ENCODE measurements at places on chromosomes 4 and X.

DNA sequence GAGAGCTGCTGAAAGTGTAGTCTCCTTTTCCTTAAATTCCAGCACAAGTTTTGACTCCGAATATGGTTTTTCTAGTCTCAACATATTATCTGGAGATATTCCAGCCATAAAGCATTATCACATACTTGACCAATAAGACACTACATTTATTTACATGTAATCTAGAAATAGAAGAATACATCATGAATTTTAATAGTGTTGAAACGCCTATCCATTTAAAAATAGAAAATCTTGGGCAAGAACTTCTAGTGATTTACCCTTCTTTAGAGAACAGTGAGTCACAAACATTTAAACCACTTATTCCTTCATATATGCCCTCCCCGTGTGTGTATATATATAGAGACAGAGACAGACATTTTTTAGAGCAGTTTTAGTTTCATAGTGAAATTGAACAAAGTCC, 161.5 kb downstream of the SOWAHB start:
- H3K27me3 ChIP-seq = no peaks in the 10 kb centered on the region
- H3K36me3 ChIP-seq = peaks cover 76% of the 10 kb centered on the region
- peaks cover 33% of the 10 kb centered on the region for H3K4me1 ChIP-seq
- peak overlapping the region; percentile 43 for H3K27ac ChIP-seq
- no peak for DNase-seq

- no peak for DNase-seq
- H3K36me3 ChIP-seq = no peaks in the 10 kb centered on the region
- H3K27me3 ChIP-seq = no peaks in the 10 kb centered on the region
- peaks cover 12% of the 10 kb centered on the region for H3K4me1 ChIP-seq
Measured at GRCh38 chr4:53816561-53816960, 225.3 kb upstream of the LNX1 start.

GRCh38 chr4:169154121-169154520, 116.6 kb downstream of the SH3RF1 start:
- peaks cover 61% of the 10 kb centered on the region for H3K36me3 ChIP-seq
- no peak overlapping the region for H3K4me3 ChIP-seq
- no peak overlapping the region for H3K27ac ChIP-seq
- H3K27me3 ChIP-seq = peaks cover 2% of the 10 kb centered on the region
- H3K4me1 ChIP-seq = peaks cover 20% of the 10 kb centered on the region
- DNase-seq = no peak

DNA sequence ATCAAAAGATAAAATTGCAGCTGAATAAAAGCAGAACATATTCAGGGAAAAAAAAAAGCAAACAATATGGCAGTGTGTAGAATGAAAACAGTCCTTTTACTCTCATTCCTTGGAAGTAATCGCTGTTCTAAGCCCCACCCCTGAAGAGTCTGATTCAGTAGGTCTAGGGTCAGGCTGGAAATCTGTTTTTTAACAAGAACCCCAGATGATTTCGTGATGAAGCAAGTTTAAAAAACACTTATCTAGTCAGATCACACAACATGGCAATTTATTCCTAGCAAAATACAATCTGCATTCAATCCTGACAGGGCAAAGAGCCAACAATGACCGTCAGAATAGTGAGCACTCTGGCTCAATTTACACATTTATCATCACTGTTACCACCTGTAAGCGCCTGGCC, 16.1 kb downstream of the FAM120C start:
- DNase-seq = no peak
- peaks cover 12% of the 10 kb centered on the region for H3K36me3 ChIP-seq
- H3K4me3 ChIP-seq = no peak overlapping the region
- no peak overlapping the region for H3K27ac ChIP-seq

DNA sequence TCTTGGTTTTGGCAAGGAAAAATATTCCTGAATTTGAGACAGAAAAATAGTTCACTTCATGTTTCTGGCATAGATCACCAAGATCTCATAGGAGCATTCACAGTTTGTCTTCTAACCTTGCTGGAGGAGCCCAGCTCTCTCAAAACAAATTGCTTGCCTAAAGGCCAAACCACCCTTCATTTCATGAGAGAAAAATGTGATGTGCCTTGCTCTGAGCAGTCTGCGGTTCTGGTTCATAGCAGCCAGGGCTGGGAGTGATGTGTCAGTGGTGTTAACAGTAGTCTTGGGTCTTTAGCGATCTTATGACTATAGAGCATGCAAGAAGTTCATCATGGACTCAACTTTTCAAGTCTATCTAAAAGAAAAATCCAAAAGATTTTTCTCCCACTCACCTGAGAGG, 183.3 kb downstream of the DCLK2 start:
- H3K27ac ChIP-seq = peak overlapping the region; percentile 47
- peaks cover 53% of the 10 kb centered on the region for H3K4me1 ChIP-seq
- no peak for DNase-seq

GRCh38 chr4:122542411-122543236, 78.2 kb downstream of the IL21 start:
- H3K36me3 ChIP-seq = no peaks in the 10 kb centered on the region
- no peaks in the 10 kb centered on the region for H3K4me1 ChIP-seq
- no peak for DNase-seq

DNA sequence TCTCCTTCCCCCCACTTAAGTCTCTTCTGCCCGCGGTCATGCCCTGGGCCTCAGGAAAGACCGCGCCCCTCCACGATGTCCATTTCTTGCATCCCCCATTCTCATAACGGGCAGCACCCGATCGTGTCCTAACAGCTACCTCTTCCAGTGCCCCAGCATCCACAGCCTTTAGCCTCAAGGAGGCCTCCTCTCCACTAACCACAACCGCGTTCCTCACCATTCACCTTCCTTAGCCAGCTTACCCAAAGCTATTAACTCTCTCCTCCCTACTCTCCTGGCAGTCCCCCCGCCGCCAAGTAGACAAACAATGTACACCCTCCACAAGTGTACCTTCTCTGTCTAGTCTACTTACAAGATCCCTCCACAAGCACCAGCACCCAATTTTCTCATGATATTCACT, 58.6 kb upstream of the PAGE5 start:
- peak overlapping the region; percentile 90 for H3K27ac ChIP-seq
- H3K36me3 ChIP-seq = no peaks in the 10 kb centered on the region
- DNase-seq = no peak
- peaks cover 7% of the 10 kb centered on the region for H3K4me1 ChIP-seq
- peak overlapping the region; percentile 89 for H3K4me3 ChIP-seq

GRCh38 chrX:45445745-45446412, 245.2 kb upstream of the DIPK2B start:
- no peaks in the 10 kb centered on the region for H3K4me1 ChIP-seq
- no peak overlapping the region for H3K27ac ChIP-seq
- no peak for DNase-seq
- no peaks in the 10 kb centered on the region for H3K36me3 ChIP-seq
- H3K27me3 ChIP-seq = peaks cover 2% of the 10 kb centered on the region

DNA sequence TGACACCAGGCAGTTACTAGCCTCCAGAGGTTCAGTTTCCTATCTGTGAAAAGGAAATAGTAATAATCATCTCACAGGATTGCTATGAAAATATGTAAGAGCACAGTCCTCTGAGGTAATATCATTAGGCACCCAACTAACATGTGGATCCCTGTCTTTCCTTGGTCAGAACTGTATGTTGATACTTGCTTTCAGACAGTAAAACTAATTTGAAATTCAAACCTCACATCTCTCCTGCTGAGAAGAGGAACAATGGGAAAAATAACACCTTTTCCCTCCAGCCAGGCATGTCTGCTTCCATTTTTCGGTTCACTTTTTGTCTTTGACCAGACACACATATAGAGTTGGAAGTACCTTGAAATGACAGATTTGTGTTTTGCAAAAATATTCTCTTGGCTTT, 262.7 kb downstream of the IL15 start:
- no peak for DNase-seq
- peaks cover 6% of the 10 kb centered on the region for H3K27me3 ChIP-seq
- no peak overlapping the region for H3K27ac ChIP-seq

GRCh38 chr4:133152831-133153481, 3.9 kb downstream of the PCDH10 start:
- peaks cover 67% of the 10 kb centered on the region for H3K27me3 ChIP-seq
- H3K4me1 ChIP-seq = peaks cover 68% of the 10 kb centered on the region
- H3K27ac ChIP-seq = no peak overlapping the region
- no peaks in the 10 kb centered on the region for H3K36me3 ChIP-seq

DNA sequence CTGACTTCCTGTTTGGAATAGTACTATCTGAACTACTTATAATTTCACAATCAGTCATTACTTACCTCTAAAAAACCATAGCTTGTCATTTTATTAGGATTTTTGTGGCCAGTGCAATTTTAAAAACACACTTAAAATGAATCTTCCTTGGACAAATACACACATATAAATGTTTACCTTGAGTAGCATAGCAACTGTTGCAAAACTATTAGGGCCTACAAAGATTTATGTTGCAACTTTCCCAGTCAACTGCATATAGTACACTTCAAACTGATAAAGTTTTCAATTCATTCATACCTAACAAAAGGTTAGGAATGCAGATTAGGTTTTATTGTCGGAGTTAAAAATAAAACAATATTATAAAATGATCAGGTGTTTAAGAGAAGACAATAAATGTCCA, 193.0 kb downstream of the PDGFC start:
- peaks cover 15% of the 10 kb centered on the region for H3K4me1 ChIP-seq
- no peaks in the 10 kb centered on the region for H3K27me3 ChIP-seq

- H3K4me1 ChIP-seq = peaks cover 18% of the 10 kb centered on the region
- H3K27ac ChIP-seq = no peak overlapping the region
- H3K36me3 ChIP-seq = no peaks in the 10 kb centered on the region
- H3K27me3 ChIP-seq = peaks cover 17% of the 10 kb centered on the region
- H3K4me3 ChIP-seq = no peak overlapping the region
Measured at GRCh38 chr4:9898596-9899305, 117.3 kb downstream of the DRD5 start.

- peaks cover 38% of the 10 kb centered on the region for H3K36me3 ChIP-seq
- no peaks in the 10 kb centered on the region for H3K4me1 ChIP-seq
- no peak for DNase-seq
- H3K27me3 ChIP-seq = peaks cover 5% of the 10 kb centered on the region
- no peak overlapping the region for H3K27ac ChIP-seq
Measured at GRCh38 chr4:128502818-128503527, 215.4 kb upstream of the PGRMC2 start.

DNA sequence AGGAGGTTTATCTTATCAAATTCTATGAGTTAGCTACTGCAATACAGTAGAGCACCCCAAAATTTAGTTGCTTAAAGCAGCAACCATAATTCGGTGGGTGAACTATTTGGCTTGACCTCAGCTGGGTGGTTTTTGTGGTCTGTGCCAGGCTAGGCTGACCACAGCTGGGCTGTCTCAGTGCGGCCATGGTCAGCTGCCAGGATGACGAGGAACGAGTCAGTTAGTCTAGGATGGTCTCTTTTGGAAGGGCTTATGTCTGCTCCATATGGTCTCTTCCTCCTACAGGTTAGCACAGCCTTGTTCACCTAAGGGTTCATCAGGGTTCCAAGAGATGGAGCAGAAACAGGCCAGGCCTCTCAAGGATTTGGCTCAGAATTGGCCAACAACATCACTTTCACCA, 210.4 kb downstream of the PALLD start:
- H3K36me3 ChIP-seq = peaks cover 24% of the 10 kb centered on the region
- no peak overlapping the region for H3K4me3 ChIP-seq
- DNase-seq = no peak
- no peak overlapping the region for H3K27ac ChIP-seq
- peaks cover 2% of the 10 kb centered on the region for H3K27me3 ChIP-seq

- no peaks in the 10 kb centered on the region for H3K36me3 ChIP-seq
- H3K4me1 ChIP-seq = no peaks in the 10 kb centered on the region
- peaks cover 8% of the 10 kb centered on the region for H3K27me3 ChIP-seq
- H3K27ac ChIP-seq = no peak overlapping the region
- no peak overlapping the region for H3K4me3 ChIP-seq
Measured at GRCh38 chrX:44765556-44765955, 78.3 kb upstream of the DUSP21 start.

DNA sequence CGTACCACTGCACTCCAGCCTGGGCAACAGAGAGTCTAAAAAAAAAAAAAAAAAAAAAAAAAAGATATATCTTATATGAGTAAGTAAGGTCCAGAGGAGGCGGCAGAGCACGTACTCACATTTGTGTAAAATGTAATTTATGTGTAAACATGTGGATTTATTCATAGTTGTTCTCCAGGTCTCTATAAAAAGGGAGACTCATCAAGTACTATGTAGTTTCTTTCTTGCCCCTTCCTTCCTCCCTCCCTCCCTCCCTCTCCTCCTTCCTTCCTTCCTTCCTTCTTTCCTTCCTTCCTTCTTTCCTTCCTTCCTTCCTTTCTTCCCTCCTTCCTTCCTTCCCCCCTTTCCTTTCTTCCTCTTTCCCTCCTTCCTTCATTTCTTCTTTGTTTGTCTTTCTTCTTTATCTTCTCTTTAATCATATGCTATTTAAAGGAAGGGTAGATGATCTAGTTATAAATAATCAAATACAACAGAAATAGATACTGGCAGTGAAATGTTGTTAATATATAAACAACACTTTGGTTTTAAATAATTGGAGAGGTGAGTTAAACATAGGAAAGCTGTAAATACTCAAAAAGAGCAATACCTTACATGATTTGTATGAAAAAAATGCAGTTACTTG, 344.8 kb downstream of the ANK2 start:
- no peaks in the 10 kb centered on the region for H3K4me1 ChIP-seq
- no peak overlapping the region for H3K4me3 ChIP-seq
- no peak for DNase-seq
- no peak overlapping the region for H3K27ac ChIP-seq
- no peaks in the 10 kb centered on the region for H3K27me3 ChIP-seq
- no peaks in the 10 kb centered on the region for H3K36me3 ChIP-seq

DNA sequence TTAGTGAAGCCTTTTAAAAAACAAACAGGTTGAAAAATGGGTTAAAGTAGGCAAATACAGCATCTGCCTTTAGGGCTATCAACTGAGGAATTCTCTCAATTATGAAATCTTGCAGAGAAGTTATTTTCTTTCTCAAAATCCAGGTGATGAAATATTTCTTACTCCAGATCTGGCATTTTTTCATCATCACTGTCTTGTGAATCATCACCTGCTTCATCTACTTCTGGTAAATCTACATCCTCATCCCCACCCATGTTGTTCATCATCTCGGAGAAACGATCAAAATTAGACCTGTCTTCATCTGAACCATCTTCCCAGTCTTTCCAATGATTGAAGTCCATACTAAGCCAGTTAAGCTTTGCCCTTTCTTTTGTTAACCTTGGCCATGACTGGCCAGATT, 33.3 kb upstream of the HPF1 start:
- no peak overlapping the region for H3K27ac ChIP-seq
- DNase-seq = no peak
- H3K4me1 ChIP-seq = peaks cover 21% of the 10 kb centered on the region
- peaks cover 57% of the 10 kb centered on the region for H3K27me3 ChIP-seq
- H3K36me3 ChIP-seq = no peaks in the 10 kb centered on the region
- H3K4me3 ChIP-seq = peak overlapping the region; percentile 54

DNA sequence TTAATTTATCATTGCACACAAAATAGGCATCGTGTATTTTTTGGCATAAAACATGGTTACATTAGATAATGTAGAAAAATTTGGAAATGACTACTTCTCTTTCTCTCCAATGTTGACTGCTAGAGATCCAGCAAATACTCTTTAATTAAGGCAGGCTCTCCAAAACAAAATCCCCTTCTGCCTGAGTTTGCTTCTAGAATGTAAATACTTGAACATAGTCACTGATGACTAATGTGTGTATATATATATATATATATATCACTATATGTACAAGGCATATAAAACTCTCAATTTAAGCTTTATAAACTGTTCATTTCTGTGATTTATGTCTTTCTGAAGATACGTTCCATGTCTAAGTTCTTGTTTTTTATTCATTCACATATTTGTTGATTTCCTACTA, 67.2 kb upstream of the CAMK2D start:
- H3K36me3 ChIP-seq = no peaks in the 10 kb centered on the region
- peaks cover 5% of the 10 kb centered on the region for H3K4me1 ChIP-seq
- no peak overlapping the region for H3K4me3 ChIP-seq
- peaks cover 3% of the 10 kb centered on the region for H3K27me3 ChIP-seq
- no peak for DNase-seq

GRCh38 chrX:14697451-14697850, 168.1 kb downstream of the GLRA2 start:
- no peaks in the 10 kb centered on the region for H3K27me3 ChIP-seq
- peak; percentile 39 for DNase-seq
- no peaks in the 10 kb centered on the region for H3K36me3 ChIP-seq
- H3K4me1 ChIP-seq = no peaks in the 10 kb centered on the region

All from nephron progenitor cell (in vitro differentiated cells).